ENCODE measurements at places on chromosomes 1 and 21.

DNA sequence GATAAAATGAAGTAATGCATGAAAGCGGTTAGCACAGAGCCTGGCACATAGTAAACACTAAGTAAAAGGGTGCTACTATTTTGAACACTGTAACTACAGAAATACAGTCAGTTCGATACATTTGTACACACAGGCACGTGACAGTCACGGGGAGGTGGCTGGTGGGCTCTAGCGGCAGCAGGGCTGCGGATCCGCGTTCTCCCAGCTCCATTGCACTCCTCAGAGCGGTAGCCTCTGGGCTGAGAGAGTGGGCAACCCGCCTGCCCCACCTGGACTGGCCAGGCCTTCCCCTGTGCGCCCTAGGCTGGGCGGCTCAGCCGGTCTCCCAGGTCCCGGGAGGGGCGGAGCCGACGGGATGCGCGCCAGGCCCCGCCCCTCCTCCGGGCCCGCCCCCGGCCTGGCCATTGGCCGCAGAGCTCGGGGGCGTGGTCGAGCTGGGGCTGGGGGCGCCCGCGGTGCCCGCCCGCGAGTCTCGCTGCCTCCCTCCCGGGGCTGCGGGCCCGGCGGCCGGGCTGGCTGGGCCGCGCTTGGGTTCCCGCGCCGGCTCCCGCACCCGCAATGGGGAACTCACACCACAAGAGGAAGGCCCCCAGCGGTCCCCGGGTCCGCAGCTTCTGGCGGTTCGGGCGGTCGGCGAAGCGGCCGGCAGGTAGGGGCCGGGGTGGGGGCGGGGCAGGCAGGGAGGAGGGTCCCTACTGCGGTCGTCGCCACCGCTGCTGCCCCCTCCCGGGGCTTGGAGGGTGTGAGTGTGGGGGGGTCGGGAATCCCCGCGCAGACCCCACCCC is 51.2 kb upstream of the SYNC start:
- DNase-seq, result no peak

DNA sequence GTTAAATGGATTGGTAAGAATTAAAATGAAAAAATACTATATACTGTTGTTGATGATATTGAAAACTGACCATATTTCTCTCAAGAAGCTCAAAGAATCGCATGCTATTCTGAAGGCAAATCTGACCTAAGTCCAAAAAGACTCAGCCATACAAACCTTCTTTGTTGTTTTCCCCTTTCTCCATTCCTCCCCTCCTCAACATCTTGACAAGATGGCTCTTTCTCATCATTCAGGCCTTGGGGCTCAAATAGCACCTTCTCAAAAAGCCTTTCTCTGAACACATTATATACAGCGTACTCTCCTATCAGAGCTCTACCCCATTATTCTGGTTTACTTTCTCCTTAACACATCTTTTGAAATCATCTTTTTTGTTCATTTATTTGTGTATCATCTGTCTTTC is 17.2 kb downstream of the COLGALT2 start:
- no peak for DNase-seq

DNA sequence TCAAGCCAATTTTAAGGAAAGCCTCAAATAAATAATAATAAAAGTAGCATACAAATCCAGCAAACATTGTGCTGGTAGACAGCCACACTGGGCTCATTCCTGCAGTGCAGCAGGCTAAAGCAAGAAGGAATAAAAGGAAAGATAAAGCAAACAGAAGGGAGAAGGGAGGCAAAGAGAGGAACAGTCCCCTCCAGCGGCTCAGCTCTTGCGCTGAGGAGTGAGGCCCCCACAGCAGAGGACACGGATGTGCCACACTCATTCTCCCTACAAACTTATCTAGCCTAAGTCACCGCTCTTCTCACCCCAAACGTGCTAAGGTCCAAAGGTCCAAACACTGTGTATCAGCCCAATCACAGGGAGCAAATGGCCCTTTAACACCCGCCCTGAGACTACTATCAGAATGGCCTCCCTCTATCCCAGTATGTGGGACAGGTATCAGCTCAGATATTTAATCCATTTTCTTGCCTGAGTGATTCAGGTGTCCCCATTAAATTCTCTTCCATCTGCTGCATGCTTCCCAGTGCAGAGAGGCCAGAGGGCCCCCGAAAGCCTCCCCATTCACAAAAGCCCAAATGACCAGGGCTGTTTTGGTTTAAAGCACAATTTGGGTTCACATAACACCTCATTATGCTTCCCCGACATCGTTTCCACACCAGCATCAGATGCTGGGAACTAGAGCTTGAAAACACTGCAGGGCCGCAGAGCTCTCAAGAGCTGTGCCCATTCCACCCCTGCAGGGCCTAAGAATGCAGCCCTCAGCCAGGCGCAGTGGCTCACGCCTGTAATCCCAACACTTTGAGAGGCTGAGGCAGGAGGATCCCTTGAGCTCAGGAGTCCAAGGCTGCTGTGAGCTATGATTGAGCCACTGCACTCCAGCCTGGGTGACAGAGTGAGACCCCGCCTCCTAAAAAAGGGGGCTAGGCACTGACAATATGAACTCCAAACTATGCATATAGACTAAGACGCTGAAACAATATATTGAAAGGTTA is 17.8 kb downstream of the CAPZB start:
- DNase-seq, result no peak

DNA sequence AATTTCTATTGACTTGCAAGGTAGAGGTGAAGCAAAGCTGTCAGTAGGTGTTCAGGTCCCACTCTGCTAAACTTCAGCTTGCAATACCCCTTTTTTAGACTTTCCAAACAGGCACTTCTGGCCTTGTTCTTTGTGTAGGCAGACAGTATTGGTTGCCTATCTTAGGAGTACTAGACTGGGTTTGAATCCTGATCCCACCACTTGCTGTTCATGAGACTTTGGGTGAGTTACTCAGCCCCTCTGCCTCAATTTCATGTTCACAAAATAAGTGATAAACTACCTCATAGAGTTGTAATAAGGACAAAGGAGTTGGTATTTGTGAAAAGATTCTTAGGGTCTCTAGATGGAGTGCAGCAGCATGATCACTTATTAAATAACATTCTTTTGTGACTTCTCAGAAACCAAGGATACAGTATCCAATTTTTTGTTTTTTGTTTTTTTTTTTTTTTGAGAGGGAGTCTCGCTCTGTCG is 5.2 kb downstream of the RCC1 start:
- no peak for DNase-seq

GRCh38 chr1:60345621-60346020 is 272.1 kb upstream of the C1orf87 start:
- DNase-seq, result no peak

- no peak for DNase-seq
Observed at GRCh38 chr21:29436143-29436542, 137.4 kb downstream of the BACH1 start.

DNA sequence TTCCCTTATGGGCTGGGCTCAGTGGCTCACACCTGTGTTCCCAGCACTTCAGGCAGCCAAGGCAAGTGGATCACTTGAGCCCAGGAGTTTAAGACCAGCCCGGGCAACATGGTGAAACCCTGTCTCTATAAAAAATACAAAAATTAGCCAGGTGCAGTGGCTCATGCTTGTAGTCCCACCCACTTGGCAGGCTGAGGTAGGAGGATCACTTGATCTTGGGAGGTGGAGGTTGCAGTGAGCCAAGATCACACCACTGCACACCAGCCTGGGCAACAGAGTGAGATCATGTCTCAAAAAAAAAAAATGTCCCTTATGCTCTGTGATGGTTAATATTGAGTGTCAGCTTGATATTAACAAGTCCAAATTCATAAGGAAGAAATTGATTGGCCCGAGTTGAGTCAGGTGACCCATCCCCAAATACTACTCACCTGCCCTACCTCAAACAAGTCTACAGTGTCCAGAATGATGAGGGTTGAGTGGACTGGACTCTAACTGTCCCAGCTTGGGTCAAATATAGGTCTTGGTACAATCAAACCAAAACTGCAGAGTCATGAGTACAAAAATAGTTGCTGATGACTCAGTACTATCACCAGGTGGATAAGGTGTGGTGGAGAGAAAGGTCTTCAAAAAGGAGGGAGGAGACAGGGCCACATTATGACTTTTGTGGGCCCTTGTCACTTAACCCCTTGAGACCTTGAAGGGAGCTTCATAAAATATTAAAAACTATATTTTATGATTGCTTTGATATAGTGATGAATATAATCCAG is 161.0 kb downstream of the ZNF326 start:
- DNase-seq, result no peak

Data from NCI-H1436 treated with DMSO at 0.1 percent for 48 hours (cell line).